ENCODE measurements at places on chromosomes 11 and 22.
A peak's percentile ranks its signal among the peaks of the same experiment; 100 is the strongest.

DNA sequence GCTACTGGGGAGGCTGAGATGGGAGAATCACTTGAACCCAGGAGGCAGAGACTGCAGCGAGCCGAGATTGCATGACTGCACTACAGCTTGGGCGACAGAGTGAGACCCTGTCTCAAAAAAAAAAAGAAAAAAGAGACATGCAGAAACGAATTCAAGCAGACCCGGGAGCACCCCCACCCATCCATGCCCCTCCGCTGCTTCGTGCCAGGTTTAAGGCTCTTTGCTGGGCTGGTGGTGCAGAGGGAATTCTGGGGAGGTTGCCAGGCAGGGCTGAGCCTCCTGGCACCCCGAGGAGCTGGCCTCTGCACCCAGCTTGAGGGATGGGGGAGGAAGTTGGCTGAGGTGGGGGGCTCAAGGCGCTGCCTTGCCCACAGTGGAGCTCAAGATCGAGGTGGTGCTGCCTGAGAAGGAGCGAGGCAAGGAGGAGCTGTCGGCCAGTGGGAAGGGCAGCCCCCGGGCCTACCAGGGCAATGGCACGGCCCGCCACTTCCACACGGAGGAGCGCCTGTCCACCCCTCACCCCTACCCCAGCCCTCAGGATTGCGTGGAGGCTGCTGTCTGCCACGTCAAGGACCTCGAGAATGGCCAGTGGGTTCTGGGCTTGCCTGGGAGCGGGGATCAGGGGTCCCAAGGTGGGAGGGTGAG is 6.0 kb downstream of the AIFM3 start:
- DNase-seq: no peak

GRCh38 chr11:16603245-16603644 is 135.2 kb upstream of the C11orf58 start:
- DNase-seq: no peak

GRCh38 chr22:44648085-44648820 is 53.8 kb upstream of the PRR5 start:
- no peak for DNase-seq

- DNase-seq: no peak
These were observed 582 bp downstream of the SREBF2 start for GRCh38 chr22:41833369-41834004.

- DNase-seq: no peak
These were observed 11.1 kb upstream of the PHLDA2 start for GRCh38 chr11:2940147-2940920.

GRCh38 chr11:95711162-95711944 is 78.2 kb downstream of the FAM76B start:
- no peak for DNase-seq

GRCh38 chr11:28760676-28761390 is 652.6 kb downstream of the METTL15 start:
- no peak for DNase-seq

GRCh38 chr11:17020831-17021230 is 6.6 kb upstream of the PLEKHA7 start:
- no peak for DNase-seq

DNA sequence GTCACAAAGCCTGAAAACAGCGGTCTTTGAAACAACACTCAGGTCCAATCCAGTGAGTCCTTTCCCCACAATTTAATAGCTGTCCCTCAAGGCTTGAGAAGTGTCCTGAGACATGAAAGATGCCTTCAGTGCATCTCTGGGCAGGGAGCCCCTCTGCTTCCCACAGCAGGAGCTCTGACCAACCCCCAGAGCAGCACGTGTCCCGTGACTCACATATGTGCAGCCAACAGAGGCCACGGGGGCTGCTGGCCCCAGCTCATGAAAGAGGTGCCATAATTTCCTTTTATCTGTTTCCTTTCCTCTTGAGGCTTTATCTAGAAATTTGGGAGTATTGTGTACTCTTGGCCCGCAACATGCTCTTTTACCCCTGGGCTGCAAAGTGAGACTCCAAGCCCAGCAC is 33.2 kb upstream of the LMO1 start:
- no peak for DNase-seq

- DNase-seq: peak; percentile 46
These were observed at the start of gene BUD13 for GRCh38 chr11:116772443-116773202. Gene BUD13, minus strand, starts transcription at chr11:116772987. Its CDS starts 23 bp downstream, at chr11:116772964.

- DNase-seq: no peak
These were observed 6.1 kb upstream of the RNASEH2C start for GRCh38 chr11:65726660-65727059.

DNA sequence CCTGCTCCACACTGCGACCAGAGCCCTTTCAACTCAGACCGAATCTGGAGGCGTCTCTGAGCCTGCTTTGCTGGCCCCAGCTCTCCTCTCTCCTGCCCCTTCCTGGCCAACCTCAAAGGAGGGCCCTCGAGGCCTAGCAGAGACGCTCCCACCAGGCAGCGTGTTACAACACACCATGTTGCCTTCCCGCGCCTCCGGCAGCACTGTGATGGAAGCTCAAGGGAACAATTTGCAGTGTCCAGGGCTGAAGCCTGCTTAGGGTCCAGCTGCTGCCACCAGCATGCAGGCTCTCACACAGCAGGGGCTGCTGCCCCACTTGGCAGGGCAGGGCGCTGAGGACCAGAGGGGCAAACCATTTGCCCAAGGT is 18.4 kb downstream of the LINC01488 start:
- DNase-seq: no peak

All from cerebellar nuclear complex (tissue), 1 donor.